Fibroblast of the aortic adventitia (primary cell): ENCODE measurements at places on chromosomes 13 and 19. TPM values are rescaled to one million over a fixed set of nuclear protein-coding genes. Genes with fewer than 3 reads are reported as not detected.

Gene CFAP97D2
- total RNA-seq = not detected in 2 replicates

Gene C19orf44
- total RNA-seq = 7.5 and 7.9 TPM in 2 replicates

Gene CCL25
- not detected in 2 replicates for total RNA-seq

Gene RFPL4A
- not detected in 2 replicates for total RNA-seq

Gene ZNF155
- 0.90 and 10.0 TPM in 2 replicates for total RNA-seq

Gene ZNF728
- not detected in 2 replicates for total RNA-seq

Gene ZFP28
- total RNA-seq = 8.3 and 11.6 TPM in 2 replicates

Gene ZNF547
- 2.5 and 4.1 TPM in 2 replicates for total RNA-seq

Gene NRTN
- total RNA-seq = 0.09 TPM in 1 of 2 replicates, not detected in the other

Gene THSD1
- 4.8 and 6.0 TPM in 2 replicates for total RNA-seq

Gene SOX1
- not detected in 2 replicates for total RNA-seq

Gene ZNF414
- 4.4 and 6.4 TPM in 2 replicates for total RNA-seq

Gene PSG3
- not detected in 2 replicates for total RNA-seq

Gene SIGLEC10
- total RNA-seq = not detected in 2 replicates

Gene CEACAM8
- not detected in 2 replicates for total RNA-seq

Gene NAPSA
- total RNA-seq = not detected in 2 replicates

Gene ACER1
- not detected in 2 replicates for total RNA-seq

Gene IZUMO1
- total RNA-seq = not detected in 2 replicates

Gene ZNF790
- total RNA-seq = 7.4 and 13.2 TPM in 2 replicates

Gene CD177
- 0.27 and 0.33 TPM in 2 replicates for total RNA-seq

Gene ACP7
- 0.45 TPM in 1 of 2 replicates, not detected in the other for total RNA-seq

Gene GFY
- not detected in 2 replicates for total RNA-seq
